ENCODE measurements at places on chromosomes 4 and X.

- peak; percentile 7 for DNase-seq
Observed at GRCh38 chr4:25454476-25454875, 77.4 kb downstream of the ANAPC4 start.

DNA sequence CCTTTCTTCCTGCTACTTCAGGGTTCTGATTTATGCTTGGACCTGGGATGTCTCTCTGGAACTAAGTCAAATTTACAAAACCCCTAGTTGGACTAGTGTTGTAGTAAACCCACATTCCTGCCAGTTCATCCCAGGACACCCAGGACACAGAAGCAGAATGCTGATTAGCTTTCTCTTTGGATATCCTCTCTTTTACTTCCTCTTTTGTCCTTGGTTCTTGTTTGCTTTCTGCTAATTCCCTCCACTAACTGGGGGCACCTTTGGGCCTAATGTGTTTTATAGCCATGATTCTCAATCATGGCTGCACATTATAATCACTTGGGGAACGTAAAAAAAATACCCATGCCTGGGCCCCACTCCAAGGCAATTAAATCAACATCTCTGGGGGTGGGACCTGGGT, 42.5 kb downstream of the LANCL3 start:
- no peak for DNase-seq

DNA sequence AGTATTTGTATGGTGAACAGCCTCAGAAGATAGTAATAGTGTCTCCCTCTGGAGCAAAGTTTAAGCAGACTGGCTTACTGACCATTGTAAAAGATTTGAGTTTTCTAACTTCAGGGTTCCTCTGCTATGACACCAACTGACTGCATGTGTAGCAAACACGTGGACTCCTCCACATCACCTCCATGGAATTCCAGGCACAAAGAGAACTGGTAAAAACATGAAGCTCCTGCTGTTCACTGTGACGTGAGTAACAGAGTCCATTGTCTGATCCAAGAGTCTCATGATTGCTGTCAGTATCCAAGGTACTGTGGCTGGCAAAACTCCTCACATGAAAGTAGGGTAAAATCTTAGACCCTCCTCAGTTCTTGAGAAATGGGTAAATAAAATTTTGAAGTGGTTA, 107.6 kb upstream of the FAM9B start:
- peak; percentile 55 for DNase-seq

GRCh38 chr4:54228056-54228527, 1.0 kb upstream of the PDGFRA start:
- DNase-seq: peak; percentile 87

DNA sequence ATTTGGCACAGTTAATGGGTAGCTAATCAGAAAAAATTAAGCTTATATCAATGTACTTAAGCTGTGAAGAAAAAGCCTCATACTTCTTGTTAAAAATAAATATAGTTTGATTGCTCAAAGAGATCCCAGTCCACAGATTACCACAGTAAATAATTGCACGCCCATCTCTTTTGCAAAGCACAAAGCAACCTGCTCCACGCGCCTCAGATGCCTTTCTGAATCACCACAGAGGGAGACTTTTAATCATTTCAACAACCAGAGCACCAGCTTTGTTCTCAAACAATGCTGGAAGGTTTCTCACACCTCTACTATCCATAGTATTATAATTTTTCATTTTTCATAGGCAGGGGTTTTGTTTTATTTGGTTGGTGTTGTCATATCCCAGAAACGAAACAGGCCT, 338.6 kb upstream of the MAGEB2 start:
- DNase-seq: no peak

DNA sequence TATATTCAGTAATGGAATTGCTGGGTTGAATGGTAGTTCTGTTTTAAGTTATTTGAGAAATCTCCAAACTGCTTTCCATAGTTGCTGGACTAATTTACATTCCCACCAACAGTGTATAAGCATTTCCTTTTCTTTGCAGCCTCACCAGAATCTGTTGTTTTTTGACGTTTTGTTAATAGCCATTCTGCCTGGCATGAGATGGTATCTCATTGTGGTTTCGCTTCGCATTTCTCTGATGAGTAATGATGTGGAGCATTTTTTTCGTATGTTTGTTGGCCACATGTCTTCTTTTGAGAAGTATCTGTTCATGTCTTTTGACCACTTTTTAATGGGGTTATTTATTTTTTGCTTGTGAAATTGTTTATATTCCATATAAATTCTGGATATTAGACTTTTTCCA, 13.6 kb upstream of the MAGED4B start:
- DNase-seq: peak; percentile 2

DNA sequence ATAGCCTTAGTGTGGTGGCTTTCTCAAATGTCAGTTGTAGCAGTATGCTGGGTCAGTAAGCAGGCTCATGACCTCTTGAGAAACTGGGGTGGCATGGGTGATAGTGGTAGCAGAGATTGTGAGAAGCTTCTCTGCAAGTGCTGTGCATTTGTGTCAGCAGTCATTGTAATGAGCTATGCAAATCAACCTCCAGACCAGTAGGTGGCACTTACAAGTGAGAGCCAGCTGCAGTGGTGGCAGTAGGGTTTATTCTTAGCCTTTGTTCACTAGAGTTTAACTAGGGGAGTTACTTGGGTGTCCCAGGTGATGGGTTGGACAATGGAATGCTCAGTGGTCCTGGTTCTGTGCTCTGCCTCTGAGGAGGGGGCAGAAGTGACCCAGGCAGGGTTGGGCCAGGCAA, 818.7 kb downstream of the PCDH7 start:
- no peak for DNase-seq

DNA sequence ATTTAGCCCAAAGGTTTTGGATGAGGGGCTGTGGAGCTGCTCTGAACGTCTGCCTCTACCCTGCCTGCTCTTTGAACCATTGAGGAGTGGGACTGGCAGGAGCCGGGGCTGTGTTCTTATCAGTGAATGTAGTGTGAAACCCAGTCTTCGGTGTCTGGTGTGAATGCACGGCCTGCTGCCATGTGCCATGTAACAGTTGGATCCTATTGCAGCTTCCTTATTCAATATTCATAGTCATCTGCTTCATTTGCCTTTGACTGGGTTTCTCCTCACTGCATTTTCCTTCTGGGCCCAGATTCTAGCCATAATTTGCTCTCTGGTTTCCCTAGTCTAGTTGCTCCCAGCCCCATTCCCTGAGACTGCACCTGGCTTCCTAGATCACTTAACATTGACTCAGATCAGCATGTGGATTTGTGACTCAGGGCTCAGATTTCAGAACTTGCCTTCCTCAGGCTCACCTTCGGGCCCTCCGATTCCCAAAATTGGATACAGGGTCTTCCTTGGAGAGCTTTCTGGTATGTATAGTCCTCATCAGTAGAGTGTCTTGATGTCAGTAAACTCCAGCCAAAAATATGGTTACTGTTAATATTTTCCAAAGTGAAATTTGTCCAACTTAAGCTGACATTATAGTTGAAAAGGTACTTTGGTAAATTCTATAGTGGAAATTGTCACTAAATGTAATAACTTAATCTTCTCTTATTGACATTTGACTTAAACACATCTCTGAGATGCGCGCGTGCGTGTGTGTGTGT, 94.0 kb upstream of the DDIT4L start:
- DNase-seq: no peak

GRCh38 chr4:130705023-130705422, 1609.1 kb downstream of the C4orf33 start:
- DNase-seq: no peak

GRCh38 chrX:41265615-41266014, 68.3 kb upstream of the DDX3X start:
- peak; percentile 78 for DNase-seq

DNA sequence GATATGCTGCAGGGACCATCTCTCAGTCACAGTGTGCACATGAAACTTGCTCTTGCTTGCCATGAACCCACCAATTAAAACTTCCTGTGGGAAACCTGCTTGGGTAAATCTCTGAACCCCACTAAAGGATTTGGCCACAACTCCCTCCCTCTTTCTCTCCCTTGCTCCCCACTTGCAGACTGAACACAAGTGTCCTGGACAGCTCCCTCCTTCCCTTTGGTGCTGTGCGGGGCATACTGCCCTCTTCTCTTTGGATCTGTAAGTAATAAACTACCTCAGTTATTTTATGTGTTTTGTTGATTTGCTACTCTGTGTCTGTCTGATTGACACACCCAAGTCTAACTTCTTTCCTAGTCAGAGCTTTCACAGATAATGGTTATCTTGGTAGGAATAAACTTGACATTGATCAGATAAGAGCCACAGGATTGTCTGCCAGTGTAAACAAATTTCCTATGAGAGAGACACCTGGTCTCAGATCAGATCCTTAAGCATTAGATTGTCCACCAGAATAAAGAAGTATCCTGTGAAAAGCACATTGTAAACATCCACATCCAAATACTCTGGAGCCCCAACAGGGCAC, 41.8 kb downstream of the SULT1E1 start:
- DNase-seq: no peak

- no peak for DNase-seq
Observed at GRCh38 chr4:185145572-185145971, 2.5 kb downstream of the SLC25A4 start.

GRCh38 chr4:92012899-92013867, 290.6 kb upstream of the GRID2 start:
- no peak for DNase-seq

- DNase-seq: no peak
Observed at GRCh38 chr4:152999346-153000075, 63.4 kb downstream of the FHDC1 start.

DNA sequence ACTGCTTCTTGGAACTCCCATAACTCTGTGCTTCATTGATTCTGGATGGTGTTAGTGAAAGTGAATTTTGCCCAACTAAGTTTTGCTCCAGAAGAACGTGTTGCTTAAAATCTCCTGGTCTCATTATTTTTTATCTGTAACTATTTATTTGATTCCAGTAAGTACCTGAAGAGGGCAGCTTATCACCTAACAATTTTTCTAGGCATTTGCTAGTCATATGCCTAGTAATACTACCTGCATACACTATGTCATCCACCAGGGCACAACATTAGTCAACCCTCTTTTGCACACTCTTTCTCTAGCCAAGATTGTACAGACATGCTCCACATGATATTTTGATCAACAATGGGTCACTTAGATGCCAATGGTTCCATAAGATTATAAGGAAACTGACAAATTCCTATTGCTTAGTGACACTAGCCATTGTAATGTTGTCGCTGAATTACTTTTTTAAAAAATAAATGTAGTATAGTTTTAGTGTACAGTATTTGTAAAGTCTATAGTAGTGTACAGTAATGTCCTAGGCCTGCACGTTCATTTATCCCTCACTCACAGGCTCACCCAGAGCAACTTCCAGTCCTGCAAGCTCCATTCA, 499.9 kb upstream of the AADAT start:
- peak; percentile 32 for DNase-seq

DNA sequence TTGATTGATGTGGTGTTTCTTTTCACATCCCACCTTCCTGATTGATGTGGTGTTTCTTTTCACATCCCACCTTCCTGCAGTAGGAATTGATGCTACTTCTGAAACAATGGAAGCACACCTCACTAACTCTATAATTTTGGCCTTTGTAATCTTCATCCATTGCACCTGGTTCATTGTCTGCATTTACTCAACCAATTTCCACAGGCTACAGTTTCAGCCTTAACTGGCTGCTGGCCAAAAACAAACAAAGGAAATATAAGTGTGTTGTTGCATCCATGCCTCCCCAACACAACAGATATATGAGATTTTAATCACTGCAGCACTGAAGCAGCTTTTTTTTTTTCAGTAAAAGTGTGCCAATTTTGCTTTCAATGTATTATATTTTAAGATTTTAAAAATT, 867.6 kb upstream of the PCDH7 start:
- no peak for DNase-seq

DNA sequence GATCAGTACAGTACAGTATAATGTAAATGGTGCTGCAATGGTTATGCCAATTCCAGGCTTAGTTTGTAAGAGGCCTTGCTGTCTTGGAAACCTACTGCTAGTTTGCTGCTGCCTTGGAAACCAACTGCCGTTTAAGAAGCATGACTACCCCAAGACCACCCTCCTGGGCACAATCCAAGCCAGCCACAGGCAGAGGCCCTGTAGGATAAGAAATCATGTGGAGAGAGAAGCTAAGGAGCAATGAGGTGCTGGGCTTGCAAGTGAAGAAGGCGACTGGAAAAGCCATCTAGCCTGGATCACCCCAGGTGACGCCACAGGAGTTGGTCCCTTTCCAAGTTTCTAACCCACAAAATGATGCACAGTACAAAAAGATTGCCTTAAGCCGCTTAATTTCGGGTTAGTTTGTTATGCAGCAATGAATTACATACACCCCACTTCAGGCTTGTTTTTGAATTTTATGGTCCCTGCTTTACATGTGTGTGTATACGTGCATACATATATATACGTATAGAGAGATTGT, 16.9 kb downstream of the ZFP42 start:
- DNase-seq: no peak

DNA sequence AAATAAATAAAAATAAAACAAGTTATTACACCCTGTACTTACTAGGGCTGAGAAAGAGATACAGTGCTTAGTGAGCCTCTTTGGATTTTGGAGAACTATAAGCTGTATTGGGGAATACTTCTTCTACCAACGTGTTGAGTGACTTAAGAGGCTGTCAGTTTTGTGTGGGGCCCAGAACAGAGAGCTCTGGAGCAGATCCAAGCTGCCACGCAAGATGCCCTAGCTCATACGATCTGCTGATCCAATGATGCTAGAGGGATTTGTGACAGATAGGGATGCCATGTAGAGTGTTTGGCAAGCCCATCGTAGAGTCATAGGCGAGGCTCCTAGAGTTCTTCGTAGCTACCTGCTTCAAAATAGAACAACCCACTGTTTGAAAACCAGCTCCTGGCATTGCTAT, 60.3 kb upstream of the KLF3 start:
- DNase-seq: no peak

Data from fibroblast of the aortic adventitia (primary cell).